Esophagus mucosa (tissue), 1 donor: ENCODE measurements at places on chromosomes 7 and 10. TPM values are rescaled to one million over a fixed set of nuclear protein-coding genes. Genes with fewer than 3 reads are reported as not detected.

The AGAP5 gene
- total RNA-seq: 2.7 TPM

The LIPK gene
- total RNA-seq: 3.3 TPM

The MCU gene
- total RNA-seq: 23.0 TPM

The SMKR1 gene
- total RNA-seq: not detected

The GARIN1A gene
- total RNA-seq: 0.84 TPM

The OR2A1 gene
- not detected for total RNA-seq

The SPAG6 gene
- not detected for total RNA-seq

The CPEB3 gene
- 5.1 TPM for total RNA-seq

The UCMA gene
- total RNA-seq: not detected

The UCN3 gene
- total RNA-seq: not detected

The MSANTD7 gene
- total RNA-seq: 7.7 TPM

The PRKAG2 gene
- total RNA-seq: 9.5 TPM

The HYAL4 gene
- not detected for total RNA-seq

The HOGA1 gene
- 1.7 TPM for total RNA-seq

The ELOVL3 gene
- total RNA-seq: not detected

The OPN4 gene
- not detected for total RNA-seq

The PRKCQ gene
- total RNA-seq: 0.64 TPM

The HOXA9 gene
- 1.7 TPM for total RNA-seq

The RPEL1 gene
- total RNA-seq: not detected

The VWC2 gene
- 0.04 TPM for total RNA-seq

The SFTPA1 gene
- total RNA-seq: 0.32 TPM

The ADAM8 gene
- 2.5 TPM for total RNA-seq

The RADIL gene
- total RNA-seq: 0.20 TPM

The PYROXD2 gene
- 1.5 TPM for total RNA-seq

The STOX1 gene
- total RNA-seq: 0.28 TPM
